HFFc6 (cell line): ENCODE measurements at places on chromosomes 6 and 20. TPM values are rescaled to one million over a fixed set of nuclear protein-coding genes. Genes with fewer than 3 reads are reported as not detected.

GRCh38 chr20:53522696-53523095 is 70.9 kb downstream of the ZNF217 start:
- no peak for DNase-seq

DNA sequence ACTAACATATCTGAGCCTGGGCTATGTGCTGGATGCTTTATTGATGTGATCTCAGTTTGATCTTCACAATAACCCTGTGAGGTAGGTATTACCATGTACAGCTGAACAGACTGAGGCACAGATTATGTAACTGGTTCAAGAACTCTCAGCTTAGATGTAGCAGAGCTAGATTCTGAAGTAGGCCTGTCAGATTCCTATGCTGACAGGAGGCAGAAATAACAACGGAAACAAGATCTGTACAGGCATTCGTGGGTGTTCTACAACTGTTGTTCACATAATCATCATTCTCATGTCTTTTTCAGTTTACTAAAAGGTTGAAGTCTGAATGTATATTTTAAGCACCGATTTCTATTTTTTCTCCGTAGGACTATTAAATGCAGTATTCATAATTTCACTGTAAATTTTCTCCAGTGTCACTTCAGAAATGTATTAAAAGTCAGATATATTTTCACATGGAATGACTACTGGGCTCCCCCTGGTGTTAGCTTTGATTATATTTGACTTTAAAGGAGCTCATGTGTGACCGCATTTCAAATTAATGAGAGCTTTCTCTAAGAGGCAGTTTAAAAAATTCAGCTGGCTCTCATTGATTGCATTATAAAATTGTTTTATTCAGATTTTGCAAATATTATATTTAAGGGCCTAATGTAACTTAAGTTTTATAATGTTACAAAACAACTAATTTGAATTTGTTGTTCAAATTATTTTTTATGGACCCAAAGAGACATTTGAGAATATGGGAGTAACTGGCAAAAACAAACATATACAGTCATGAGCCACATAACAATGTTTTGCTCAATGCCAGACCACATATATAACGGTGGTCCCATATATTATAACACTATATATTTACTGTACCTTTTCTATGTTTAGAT is 36.4 kb upstream of the SLC17A4 start:
- DNase-seq, result peak; percentile 29

GRCh38 chr6:12909833-12910232 is 193.3 kb downstream of the PHACTR1 start:
- no peak for DNase-seq

DNA sequence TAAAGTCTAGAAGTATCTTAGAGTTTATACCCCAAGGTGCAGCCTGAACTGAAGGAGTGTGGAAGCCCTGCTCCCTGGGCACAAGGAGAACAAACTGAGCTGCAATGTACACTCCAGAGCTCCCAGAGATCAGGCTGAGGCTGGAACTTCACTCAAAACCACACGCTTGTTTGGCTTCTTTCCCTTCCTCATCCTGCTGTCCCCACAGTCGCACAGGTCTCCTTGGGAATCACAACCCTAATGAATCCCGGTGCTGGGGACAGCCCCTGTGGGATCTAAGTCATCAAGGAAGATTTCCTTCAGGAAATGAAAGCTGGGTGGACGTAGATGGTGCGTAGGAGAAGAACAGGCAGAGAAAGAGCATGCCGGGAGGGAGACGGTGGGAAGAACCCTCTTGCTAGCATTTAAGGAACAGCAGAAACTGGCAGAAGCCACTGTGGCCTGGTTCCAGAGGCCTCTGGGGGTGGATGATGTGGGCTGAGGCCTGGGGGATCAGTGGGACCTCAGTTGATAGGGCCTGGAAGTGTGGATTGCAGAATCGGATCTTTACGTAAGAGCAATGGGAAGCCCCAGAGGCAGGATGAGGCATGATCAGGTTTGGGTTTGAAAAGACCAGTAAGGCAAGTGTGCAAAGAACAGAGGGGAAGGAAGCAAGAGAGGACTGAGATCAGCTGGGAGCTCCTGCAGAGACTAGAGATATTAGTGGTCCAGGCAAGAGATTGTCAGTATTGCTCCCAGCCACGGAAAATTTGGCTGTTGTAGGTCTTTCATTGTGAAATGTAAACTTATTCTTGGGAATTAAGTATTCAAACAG is 21.4 kb downstream of the CYP24A1 start:
- DNase-seq, result no peak

Gene ESF1
- total RNA-seq, result 14.0 and 14.7 TPM in 2 replicates

DNA sequence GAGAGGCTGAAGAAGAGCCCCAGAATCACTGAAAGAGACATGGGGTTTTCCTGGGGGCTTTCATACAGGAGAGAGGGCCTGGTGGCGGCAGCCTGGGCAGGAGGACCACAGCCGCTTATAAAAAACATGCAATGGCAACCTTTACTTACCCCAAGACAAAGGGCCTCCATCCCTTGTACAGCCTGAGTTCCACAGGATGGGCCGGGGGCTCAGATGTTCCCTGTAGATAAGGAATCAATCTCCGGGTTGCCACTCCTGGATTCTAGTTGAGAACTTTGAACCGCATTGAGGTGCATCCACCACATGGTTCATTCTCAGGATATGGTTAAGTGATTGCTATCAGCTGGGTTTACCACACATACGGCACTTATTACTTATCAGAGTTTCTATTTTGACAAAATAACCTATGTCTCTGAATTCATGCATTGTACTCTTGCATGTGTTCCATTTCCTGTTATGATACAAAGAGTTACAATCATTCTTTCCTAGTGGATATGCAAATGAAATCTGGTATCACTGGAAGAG is 677.6 kb downstream of the KIF16B start:
- no peak for DNase-seq
